ENCODE measurements at places on chromosomes 5 and 9.

DNA sequence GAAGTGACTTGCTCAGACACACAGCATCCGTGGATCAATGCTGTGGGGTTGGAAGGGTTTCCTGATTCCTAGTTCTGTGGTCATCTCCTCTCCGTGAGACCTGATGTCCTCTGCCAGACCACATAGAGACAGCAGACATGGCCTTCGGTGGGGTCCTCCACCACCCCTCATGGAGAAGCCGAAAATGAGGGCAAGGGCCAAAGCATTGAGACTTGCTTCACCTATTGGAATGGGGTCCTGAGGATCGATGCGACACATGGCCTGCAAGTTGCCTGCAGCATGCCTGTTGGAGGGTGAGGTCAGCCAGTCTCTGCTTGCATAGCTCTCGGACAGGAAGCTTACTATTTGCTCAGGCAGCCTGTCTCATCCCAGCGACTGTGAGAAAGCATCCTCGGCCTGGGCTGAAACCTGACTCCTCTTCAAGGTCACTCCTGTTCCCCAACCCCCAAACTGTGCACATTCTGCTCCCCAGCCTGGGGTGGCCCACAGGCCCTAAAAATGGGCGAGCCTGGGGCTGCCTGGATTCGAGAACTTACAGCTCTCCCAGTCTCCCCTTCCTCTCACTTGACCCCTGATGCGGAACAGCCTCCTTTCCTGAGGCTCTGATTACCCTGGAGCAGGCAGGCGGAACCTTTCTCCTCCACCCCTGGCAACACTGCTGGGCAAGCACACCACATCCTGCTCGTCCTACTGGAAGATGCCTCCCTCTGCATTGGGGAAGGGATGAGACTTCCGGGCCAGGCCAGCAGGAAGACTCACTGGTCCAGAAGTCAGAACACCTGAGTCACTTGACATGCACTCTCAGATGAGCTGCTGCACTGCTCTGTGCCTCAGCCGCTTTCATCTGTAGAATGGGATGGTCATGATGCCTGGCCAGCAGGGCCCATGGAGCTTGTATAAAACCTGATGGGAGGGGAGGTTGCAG is 186.9 kb downstream of the RGS3 start:
- DNase-seq: no peak

GRCh38 chr5:170296935-170297588 is 515 bp downstream of the LCP2 start:
- no peak for DNase-seq

DNA sequence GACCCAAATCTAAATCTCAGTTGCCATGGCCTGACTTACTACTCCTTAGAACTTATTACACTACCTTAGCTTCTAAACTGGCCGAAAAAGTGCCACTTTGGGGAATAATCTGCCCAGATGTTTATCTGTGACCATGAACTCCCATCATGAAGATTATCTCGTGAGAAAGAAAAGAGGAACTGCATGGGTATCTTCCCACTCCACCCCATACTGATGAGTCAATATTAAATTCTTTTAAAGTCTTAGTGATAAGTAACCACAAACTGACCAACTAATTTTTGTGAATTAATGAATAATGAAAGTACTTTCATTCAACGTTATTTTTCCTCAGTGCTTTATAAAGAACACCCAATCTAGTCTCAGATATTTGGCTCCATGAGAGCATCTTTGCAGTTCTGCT is 493.5 kb downstream of the EBF1 start:
- no peak for DNase-seq

DNA sequence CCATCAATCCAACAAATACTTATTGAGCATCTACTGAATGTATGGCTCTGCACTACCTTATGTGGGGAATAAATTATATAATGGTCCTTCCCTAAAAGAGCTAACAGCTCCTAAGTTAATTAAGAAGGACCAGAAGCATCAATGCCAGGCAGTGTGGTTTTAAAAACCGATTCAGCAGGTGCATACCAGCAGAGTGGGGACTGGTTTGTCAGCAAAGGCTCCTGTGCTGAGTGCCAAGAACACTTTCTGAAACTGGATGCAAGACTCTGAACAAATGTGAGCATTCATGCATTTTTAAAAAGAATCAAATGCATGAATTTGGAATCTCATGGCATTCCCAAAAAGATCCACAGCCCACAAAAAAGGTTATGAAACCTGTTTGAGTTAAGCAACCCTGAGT is 142.2 kb downstream of the AUH start:
- DNase-seq: no peak

- DNase-seq: no peak
Measured at GRCh38 chr9:134101623-134102149, 33.9 kb upstream of the BRD3 start.

DNA sequence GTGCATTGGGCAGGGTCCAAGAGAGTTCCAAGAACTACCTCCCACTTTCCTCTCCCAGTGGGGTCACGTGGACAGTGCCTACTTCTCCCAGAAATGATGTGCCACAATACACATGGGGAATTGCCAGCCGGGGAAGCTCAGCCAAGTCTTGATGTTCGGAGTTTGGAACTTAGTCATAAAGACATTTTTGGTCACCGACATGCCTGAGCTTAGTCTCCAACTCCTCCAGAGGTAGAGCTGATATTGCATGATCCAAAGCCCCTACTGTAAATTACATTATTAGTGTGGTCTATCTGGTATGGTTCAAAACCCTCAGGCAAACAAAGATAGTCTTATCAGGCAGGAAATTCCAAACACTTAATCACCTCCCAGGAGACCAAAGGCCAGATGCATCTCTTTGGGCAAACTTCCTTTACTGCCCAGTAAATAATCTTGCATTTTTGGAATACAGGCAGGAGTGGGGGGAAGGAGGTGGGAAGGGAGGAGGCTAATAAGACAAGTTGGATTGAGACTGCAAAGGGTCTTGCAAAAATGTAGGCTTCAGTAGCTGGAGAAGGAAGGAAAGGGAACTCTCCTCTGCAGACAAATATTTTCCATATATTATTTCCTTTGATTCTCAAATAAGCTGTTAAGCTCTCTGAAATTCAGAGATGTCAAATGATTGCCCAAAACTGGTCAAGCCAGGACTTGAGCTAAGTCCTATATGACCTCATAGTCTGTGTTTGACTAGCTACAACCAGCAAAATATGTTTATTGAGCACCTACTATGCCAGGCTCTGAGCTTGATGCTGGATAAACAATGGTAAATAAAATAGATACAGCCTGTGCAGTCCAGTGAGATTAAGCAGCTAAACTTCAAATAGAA is 99.4 kb downstream of the DRD1 start:
- DNase-seq: no peak

DNA sequence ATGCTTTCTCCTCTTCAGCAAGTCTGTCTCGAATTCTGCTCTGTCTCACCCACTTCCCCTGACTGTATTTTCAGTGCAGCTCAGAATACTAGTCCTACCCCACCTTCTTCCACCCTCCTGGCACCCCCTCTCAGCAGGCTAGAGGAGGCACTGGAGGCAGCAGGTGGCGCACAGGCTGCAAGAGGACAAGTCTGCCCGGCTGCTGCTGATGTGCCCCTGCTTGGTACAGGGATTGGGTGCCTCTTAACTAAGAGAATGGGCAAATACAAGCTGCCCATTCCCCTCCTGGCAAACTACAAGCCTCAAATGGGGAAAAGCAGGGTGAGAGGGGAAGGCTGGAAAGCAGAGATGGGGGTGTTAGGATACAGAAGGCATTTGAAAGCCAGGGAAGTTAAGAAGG is 5.1 kb downstream of the TLN1 start:
- DNase-seq: peak; percentile 87

DNA sequence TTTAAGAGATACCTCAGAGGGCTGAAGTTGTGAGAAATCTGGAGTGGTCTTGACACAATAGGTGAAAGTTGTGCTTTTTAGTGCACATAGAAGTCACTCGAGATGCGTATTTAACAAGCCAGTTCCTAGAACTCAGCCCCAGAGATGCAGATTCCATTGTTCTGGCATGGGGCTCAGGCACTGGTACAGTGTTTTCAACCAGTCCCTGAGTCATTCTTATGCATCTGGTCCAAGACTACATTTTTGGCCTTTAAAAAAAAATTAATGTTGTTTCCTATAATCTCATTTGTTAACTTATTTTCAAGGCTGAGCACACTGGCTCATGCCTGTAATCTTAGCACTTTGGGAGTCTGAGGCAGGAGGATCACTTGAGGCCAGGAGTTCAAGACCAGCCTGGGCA is 29.6 kb downstream of the PTTG1 start:
- DNase-seq: no peak

DNA sequence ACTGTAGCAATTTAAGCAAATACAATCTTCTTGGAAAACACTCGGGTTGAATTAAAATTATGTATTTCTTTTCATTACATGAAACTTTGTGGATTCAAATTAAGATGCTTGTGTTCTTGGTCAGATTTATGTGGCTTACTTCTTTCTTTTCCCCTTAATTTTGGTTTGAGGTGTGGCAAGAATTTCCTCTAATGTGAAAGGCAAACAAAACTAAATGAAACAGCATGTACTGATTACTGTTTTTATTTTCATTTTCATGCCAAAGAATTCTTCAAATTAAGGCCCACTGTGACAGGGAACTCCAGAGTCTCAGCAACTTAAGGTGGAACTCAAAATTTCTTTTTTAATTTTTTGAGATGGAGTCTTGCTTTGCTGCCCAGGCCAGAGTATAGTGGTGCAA is at the start of gene OMD:
Gene OMD (minus strand): TSS at position 132 of the 400 bp plus-strand sequence. CDS start 6,913 bp downstream, outside the sequence.
- no peak for DNase-seq

Data from spleen (tissue), 13 donors.